ENCODE measurements at places on chromosomes 12 and 14.

DNA sequence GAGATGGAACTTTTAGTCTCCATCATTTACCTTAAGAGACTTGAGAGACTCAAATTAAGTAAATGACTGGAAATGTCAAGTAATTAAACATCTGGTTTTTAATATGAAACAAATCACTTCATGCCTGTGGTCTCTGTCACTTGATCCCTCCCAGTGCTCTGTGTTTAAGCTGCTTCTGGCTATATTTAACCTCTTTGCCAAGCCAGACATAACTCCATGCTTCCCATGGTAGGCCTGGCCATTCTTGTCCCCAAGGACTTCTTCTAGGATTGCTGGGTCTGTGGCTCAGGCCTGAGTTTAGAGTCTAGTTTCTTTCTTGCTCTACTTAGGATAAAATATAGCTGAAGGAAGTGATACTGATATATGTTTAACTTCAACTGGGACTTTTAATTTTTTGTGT, 1013.6 kb downstream of the FLRT2 start:
- no peak for DNase-seq

DNA sequence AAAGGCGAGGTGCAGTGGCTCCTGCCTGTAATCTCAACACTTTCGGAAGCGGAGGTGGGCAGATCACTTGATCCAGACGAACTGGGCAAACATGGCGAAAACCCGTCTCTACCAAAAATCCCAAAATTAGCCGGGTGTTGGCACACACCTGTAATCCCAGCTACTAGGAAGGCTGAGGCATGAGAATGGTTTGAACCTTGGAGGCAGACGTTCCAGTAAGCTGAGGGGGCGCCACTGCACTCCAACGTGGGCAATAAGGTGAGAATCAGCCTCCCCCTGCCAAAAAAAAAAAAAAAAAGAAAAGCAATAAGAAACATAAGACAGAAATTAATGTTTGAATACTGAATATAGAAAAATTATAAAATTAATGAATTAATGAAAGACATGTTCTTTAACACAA, 928.7 kb downstream of the LRFN5 start:
- DNase-seq = peak; percentile 60

DNA sequence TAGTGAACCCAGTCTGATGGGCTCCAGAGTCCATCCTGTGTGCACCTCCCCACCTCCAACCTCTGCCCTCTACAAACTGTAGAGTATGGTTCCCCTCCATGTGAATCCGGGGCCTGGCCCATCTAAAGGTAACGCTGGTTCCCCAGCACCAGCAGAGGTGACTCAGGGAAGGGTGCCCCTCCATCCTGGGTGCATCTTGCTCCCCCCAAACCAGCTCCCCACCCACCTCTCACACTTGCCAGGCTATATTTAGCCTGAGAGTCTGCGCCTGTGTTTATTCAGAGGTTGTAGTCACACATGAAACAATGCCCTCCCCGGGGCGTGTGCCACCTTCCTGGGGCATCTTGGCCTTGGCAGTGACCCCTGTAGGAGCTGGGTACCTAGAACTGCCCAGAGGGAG, 26.2 kb downstream of the RASAL1 start:
- DNase-seq = no peak

DNA sequence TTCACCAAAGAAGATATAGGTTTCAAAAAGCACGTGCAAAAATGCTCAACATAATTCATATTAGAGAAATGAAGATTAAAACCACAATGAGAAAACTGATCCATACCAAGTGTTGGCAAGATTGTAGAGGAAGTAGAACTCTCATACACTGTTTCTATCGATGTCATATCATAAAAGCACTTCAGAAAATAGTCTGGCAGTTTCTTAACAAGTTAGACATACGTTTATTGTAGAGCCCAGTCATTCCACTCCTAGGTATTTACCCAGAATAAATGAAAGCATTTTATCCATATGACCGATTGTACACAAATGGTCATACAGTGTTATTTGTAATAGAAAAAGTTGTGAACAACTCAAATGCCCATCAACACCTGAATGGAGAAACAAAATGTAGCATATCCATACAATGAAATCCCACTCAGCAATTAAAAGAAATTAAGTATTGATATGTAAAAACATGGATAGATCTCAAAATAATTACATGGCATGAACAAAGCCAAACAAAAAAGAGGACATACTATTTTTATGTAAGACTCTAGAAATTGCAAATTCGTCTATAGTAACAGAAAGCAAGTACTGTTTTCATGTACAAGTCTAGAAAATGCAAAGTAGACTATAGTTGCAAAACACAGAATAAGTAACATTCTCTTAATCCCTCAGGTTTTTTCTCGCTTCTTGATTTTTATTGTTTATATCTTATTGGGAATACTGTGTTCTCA, 41.0 kb downstream of the USP15 start:
- DNase-seq = no peak

DNA sequence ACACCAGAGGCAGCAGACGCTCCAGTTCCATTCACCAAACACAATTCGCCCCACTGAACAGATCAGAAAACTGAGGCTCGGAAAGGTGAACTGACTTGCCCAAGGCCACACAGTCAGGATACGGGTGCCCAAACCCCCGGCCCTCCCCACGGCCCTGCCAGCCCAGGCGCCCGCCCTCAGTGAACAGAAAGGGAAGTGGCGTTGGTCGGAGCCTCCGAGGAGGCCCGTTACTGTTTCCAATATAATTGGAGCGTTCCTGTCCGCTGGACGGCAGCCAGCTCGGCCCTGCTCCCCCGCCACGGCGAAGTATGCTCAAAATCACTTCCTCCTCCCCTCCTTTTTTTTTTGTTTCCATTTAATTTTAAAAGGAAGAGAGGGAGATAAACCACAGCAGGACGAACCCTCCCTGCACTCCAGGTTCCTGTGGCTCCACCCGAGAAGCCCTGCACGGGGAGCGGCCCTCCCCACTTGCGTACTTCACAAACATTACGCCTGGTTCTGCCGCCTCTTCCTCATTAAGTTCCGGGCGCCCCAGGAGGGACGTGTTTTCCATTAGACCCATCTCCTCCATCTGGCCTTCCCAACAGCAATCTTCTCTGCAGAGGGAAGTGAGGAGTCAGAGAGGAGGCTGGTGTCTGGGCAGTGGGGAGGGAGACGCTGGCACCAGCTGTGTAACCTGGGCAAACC, 61.1 kb downstream of the NCOR2 start:
- peak; percentile 77 for DNase-seq

GRCh38 chr14:73736842-73737241, 22.7 kb upstream of the PNMA1 start:
- DNase-seq = no peak

DNA sequence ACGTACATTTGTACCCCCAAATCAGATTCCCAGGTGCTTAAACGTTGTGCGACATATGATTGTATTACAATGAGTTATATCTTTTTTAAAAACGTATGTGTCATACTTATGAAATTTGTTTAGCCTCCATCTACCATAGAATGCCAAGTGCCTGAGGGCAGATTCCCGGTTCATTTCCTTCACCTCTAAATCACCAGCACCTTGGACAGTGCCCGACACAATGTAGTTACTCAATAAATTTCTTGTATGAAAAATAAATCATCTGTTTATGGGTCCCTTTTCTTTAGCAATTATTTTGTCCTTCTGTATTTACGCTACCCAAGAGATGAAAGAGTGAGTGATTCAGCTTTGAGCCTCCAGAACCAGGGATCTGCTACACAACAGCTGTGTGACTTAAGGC, 157.4 kb downstream of the TBX5 start:
- peak; percentile 52 for DNase-seq

- no peak for DNase-seq
Measured at GRCh38 chr14:52146504-52146903, 77.6 kb upstream of the NID2 start.

- DNase-seq = no peak
Measured at GRCh38 chr14:99260116-99260515, 11.9 kb downstream of the BCL11B start.
